ENCODE measurements at places on chromosomes 1 and 21.

- no peak for DNase-seq
These were observed 12.2 kb upstream of the SLC44A3 start for GRCh38 chr1:94807742-94808491.

DNA sequence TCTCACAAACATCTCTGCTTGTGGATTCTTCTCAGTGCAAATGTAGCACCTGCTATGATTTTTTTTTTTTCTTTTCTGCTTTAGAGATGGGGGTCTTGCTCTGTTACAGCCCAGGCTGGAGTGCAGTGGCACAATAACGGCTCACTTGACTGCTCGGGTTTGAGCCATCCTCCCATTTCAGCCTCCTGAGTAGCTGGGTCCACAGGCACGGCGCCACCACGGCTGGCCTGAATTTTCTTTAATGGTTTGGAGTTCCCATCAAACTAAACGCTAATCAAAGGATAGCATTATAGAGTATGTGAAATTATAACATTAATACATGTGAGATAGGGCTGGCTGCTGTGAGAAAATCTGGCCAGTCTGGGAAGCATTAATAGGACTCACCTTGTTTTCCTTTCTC is 7.2 kb upstream of the PTGER3 start:
- DNase-seq: no peak

DNA sequence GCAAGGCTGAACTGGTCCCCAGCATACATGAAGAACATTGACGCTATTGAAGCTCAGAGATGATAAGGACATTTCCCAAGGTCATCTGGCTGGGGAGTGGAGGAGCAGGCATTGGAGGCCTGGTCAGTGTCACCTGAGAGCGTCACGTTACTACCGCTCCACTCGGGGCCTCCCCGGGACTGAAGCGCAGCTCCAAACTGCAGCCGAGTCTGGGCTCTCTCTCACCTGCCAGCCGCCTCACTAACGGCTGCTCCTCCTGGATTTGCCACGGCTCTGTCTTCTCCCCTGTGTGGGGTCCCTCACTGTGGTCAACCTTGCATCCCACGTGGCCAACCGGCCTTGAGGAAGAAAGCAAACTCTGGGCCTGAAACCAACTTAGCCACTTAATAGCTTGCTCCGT is 111.3 kb downstream of the ADSS2 start:
- no peak for DNase-seq

DNA sequence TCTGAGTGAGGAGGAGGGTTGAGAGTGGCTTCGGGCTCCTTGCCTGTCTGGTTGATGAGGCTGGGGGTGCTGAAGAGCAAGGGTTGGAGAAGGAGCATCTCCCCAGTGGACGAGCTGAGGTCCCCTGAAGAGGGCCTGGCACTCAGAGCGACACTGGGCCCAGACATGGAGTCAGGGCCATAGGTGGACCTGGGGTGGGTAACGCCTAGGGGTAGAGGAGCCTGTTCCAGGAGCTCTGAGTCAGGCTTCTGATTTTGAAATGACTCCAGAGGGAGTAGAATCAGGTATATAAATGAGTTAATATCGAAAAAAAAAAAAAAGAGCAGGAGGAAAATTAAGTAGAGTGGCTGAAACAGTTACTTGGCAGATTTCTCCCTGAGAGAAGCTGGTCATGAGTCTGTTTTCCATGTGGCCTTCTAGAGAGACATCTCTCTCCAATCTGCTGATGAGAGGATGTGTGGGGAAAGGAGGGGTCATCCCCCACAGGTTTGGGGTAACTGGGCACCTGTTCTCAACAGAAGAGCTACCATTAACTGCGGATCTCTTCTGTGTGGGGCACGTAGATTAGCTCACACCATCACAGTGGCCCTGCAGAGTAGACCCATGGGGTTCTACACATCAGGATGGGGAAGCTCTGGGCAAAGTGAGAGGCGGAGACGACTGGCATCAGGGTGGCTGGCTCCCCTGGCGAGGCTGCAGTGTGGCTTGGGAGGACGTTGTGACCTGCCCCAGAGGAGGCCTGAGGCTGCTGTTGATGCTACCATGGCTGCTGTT is 115.5 kb downstream of the DHRS3 start:
- no peak for DNase-seq

DNA sequence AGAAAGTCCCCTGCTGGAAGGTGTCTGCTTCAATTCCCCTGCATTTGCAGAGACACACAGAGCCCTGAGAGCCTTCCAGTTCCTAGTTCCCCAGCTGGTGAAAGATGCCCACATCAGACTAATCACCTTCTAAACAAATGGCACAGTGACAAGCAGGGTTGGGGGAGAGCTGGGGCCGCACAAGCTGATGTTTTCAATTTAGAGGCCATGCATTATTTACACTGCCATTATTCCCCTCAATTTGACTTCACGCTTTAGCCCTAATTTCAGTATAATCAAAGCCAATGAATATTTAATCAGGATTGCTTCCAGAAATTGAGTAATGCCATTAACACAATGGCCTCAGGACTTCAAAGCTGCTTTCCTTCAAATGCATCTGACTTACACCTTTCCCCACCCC is 81.5 kb downstream of the BEND5 start:
- DNase-seq: no peak

- peak; percentile 27 for DNase-seq
These were observed 57.8 kb downstream of the SLC35D1 start for GRCh38 chr1:66996018-66996682.
